ENCODE measurements at places on chromosomes 3 and 15.

GRCh38 chr15:56886932-56887781, 31.3 kb upstream of the TCF12 start:
- peak; percentile 96 for DNase-seq

GRCh38 chr3:142151240-142151639, 1.9 kb upstream of the TFDP2 start:
- no peak for DNase-seq

- no peak for DNase-seq
Observed at GRCh38 chr15:49709646-49710214, 88.9 kb downstream of the DTWD1 start.

DNA sequence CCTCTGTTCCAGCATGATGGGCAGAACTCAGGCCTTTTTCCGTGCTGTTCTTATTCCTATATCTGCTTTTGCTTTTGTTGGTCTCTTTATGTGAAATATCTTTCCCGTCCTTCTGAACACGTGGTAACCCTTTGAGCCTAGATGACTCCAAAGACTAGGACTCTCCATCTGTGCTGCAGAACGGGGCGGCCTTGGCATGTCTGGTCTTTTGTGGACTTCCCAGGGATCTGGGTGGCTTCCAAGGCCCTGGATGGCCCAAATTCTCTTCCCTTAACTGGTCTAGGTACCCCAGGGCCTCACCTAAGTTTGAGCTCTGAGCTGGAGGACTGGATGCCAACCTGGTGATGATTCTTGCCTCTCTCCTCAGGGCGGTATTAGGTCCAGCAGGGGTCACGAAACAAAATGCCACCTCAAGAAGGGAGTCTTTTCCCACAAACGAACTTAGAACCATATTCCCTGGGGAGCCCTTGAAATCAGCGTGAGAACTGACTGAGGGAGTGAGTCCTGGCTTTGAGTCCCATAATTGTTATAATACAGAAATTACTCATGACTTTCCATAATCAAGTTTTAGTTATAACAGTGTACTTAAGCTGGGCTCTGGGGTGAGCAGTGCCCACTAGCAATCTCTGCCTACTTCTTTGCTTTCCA, 13.8 kb downstream of the TLNRD1 start:
- no peak for DNase-seq

DNA sequence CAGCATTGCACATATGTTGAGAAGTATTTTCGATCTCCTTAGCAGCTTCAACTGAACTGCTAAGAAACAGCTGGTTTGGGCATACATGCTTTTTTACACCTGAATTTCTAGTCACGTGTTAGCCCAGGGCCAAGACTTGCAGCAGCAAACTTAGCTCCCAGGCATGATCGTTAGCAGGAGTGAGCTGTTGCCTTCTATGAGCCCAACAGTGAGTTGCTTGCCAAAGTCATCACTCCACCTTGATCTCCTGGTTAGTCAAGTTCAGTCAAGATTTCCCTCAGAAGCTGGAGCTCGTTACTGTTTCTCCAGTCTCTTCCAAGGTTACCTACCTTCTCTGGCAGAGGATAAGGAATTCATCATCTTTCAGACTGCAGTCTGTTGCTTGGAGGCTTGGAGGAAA, 100.4 kb upstream of the SEMA6D start:
- DNase-seq: no peak

Data from left hindlimb (tissue), 1 donor.